ENCODE measurements at places on chromosomes 2 and 18.

DNA sequence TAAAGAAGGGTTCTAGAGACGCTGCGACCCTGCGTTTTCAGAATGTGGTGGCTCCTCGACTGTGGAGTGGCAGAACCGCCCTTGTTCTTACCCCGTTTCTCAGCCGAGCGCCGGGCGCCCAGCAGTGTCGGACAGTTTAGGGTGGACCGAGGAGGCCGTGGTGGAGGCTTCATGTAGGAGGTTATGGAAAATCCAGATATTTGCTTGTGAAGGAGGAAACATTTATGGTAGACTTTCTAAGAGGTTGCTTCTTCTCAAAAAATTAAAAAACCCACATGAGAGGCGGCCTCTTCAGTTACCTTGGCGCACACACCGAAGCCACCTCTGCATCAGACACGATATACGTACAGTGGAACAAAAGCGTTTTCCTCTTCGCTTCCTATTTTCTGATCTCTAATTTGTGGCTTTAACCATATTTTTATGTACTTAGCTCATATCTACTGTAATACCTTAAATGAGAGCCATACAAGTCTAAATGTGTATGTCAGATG is 120.8 kb downstream of the NFATC1 start:
- no peak for DNase-seq

- DNase-seq: no peak
Observed at GRCh38 chr2:11543337-11544216, 9.7 kb downstream of the GREB1 start.

GRCh38 chr2:74267068-74267467 is 68.7 kb downstream of the MTHFD2 start:
- peak; percentile 79 for DNase-seq

GRCh38 chr2:210938228-210938627 is 381.8 kb downstream of the CPS1 start:
- no peak for DNase-seq
